PC-3 (cell line): ENCODE measurements at places on chromosomes 7 and 10. TPM values are rescaled to one million over a fixed set of nuclear protein-coding genes. Genes with fewer than 3 reads are reported as not detected.

Gene SEMA4G
- total RNA-seq: 2.6 TPM in 2 replicates

Gene MBL2
- total RNA-seq: 0.17 TPM in 1 of 2 replicates, not detected in the other

Gene PRTFDC1
- total RNA-seq: 9.7 and 10.2 TPM in 2 replicates

Gene CDNF
- total RNA-seq: 1.2 TPM in 1 of 2 replicates, not detected in the other

Gene C10orf105
- total RNA-seq: not detected in 2 replicates

Gene ZNF425
- 1.6 and 2.0 TPM in 2 replicates for total RNA-seq

Gene STEAP1
- total RNA-seq: 15.7 and 21.2 TPM in 2 replicates

Gene SORCS1
- 0.11 TPM in 1 of 2 replicates, not detected in the other for total RNA-seq

Gene FAM25G
- total RNA-seq: not detected in 2 replicates

Gene CALY
- not detected in 2 replicates for total RNA-seq

Gene RBM17
- 28.4 and 42.0 TPM in 2 replicates for total RNA-seq

Gene CPXM2
- total RNA-seq: not detected in 2 replicates

Gene TRIM8
- 61.4 and 103 TPM in 2 replicates for total RNA-seq

DNA sequence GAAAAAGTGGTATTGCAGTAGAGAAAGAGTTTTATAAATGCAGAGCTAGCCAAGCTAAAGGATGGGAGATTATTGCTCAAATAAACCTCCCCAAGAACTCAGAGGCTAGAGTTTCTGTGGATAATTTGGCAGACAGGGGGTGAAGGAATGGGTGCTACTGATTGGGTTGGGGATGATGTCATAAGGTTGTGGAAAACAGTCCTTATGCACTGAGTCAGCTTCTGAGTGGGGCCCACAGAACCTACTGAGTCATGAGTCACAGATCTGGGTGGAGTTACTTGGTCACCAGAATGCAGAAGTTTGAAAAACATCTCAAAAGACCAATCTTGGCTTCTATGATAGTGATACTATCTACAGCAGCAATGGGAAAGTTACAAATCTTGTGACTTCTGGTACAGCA, 1146.7 kb downstream of the TYW1 start:
- DNase-seq: no peak

GRCh38 chr7:109154748-109155147, 585.1 kb downstream of the DNAJB9 start:
- DNase-seq: no peak

DNA sequence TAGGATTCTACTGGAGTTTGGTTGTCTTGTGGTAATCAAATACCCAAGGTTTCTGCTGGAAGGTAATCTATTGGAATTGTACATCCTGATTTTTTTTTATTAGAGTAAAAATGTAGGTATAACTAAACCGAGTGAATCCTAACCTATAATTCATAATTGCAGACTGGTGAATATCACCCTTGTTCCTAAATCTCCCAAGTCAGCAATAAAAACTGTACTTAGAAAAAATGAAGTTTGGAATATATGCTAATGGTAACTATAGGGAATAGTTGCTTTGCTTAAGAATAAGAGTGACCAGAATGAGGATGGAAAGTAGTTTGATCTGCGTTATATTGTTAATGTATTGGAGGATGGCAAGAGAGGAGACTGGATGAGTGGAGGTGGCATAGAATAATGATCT, 10.7 kb upstream of the FZD8 start:
- DNase-seq: no peak

- no peak for DNase-seq
Measured at GRCh38 chr10:128781637-128782036, 655.4 kb upstream of the MKI67 start.

DNA sequence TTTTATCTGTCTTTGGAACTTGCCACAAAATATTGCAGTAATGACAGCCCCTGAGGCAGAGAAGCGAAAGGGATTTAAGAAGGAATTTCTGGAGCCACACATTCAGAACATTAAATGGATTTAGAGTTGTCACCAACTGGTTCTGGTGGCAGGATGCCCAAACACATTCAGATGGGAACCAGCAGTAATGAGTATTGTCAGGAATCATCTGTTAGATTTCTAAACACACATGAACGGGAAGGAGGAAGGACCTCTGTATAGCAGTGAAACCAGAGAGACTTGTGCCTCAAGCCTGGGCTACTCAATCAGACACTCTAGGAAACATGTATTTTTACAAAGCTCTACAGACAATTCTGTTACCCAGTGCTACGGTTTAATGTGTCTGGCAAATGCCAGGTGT, 103.8 kb upstream of the CCNY start:
- DNase-seq: no peak

DNA sequence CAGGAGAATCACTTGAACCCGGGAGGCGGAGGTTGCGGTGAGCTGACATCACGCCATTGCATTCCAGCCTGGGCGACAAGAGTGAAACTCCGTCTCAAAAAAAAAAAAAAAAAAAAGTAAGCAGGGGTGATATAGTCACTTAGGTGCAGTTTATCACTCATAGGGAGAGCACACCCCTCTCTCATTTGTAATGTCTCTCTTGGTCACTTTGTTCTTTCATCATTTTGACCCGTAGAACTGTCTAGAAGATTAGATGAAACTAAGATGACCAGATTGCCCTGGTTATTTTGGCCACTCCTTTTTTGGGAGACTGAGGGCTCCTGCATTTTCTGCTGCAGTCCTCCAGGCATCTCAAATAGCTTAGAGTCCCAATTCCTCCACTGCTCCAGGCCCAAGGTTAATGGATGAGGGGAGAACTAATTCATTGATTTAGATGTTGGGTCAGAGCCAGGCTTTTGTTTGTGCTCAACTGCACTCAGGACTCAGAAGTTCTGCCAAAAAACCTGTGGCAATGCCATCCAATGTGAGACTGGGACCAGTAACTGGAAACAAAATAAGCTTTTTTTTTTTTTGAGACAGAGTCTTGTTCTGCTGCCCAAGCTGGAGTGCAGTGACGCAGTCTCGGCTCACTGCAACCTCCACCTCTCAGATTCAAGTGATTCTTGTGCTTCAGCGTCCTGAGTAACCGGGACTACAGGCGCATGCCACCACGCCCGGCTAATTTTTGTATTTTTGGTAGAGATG, 50.0 kb upstream of the CAMK1D start:
- DNase-seq: no peak

GRCh38 chr7:110591341-110591740, 499.6 kb upstream of the LRRN3 start:
- DNase-seq: no peak

DNA sequence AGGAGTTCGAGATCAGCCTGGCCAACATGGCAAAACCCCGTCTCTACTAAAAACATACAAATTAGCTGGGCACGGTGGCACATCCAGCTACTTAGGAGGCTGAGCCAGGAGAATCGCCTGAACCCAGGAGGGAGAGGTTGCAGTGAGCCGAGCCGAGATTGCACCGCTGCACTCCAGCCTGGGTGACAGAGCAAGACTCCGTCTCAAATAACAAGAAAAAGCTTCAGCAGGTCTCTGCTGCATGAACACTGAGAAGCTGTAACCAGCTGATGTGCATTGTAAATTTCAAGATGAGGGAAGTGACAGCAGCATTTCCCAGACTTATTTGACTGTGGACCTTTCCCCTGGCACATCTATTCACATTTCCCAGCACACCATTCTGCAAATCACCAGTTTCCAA, 222.0 kb downstream of the CALN1 start:
- DNase-seq: no peak

DNA sequence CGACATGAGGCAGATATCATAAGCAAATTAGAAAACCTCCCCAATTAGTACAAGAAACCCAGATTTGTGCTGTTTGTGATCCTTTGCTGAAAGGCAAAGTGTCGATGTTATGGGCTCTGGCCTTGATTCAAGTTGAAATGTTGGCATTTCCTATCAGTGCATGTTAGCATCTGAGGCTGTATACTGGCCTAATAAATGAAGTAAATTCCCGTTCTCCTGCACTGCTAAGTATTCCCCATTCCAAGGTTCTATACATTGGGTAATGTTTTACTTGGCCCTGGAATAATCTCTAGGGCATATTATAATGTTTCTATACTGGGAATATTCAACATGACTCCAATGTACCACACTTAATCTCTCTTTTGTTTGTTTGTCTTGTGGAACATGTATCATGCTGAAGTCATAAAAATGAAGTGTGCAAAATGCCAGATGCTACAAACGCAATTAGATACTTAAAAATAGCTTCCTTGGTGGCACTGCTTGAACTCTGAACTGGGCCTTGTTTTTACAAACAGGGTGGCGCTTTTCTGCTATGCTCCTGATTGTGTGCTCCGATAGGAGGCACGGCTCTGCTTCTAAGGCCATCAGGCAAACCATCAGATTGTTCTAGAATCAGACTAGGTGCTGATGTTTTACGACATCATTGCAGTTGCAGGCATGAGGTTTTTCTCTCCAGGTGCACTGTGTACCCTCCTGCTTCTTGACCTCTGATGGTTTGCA, 156.7 kb upstream of the TCF7L2 start:
- peak; percentile 49 for DNase-seq

- DNase-seq: peak; percentile 63
Measured at GRCh38 chr7:93055543-93056107, 62.2 kb downstream of the SAMD9 start.

- DNase-seq: no peak
Measured at GRCh38 chr7:27091941-27092818, 3.6 kb downstream of the HOXA1 start.

DNA sequence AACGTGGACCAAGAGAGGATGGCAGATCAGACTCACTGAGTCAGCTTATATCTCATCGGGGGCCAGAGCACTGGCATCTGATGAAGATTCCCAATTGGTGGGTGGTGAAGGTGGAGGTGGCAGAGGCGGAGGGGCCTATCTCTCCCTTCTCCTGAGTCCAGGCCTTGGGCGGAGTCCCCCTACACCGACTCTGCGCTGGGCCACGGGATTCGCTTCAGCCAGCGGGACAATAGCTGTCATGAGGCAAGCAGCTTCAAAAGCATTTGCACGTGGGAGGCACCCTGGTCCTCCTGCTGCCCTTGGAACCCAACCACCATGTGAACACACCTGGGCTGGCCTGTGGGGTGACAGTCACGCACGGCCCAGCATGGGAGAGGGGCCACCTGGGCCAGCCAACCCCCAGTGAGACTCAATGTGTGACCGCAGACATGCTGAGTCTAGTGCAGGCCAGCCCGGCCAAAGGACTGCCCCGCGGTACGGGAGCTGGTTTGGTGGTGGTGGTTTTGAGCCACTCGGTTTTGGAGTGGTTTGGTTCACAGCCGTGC, 466.8 kb upstream of the FOXK1 start:
- no peak for DNase-seq

DNA sequence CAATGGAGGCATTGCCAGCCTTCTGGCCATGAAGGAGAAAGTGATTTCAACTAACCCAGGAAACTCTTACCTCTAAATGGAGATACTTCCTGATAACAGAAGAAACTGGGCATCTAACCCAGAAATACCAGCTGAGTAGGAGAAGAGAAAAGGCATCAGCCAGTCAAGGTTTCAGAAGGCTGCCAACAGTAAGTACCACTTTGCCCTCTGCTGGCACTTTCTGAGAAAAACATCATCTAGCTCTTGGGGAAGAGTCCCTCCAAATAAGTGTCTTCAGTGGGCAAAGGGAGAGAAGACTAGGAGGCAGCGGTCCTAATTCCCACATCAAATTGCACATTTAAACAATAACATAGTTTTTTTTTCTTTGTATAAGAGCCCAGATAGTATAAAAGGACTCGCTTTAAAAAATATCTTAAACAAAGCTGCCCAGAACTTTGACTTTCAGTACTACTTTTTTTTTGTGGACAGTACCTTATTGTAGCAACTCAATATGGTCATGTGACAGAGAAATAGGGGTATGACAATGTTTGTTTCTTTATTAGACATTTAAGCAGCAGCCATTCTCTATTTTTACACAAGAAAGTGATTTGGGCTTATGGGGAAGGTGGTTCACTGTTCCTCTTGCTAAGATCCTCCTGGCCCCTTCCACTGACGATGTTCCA, 157.3 kb downstream of the CTTNBP2 start:
- DNase-seq: peak; percentile 72

- DNase-seq: no peak
Measured at GRCh38 chr7:135333946-135334345, 100.3 kb downstream of the STRA8 start.

- DNase-seq: no peak
Measured at GRCh38 chr10:93751124-93751523, 6.6 kb upstream of the LGI1 start.

DNA sequence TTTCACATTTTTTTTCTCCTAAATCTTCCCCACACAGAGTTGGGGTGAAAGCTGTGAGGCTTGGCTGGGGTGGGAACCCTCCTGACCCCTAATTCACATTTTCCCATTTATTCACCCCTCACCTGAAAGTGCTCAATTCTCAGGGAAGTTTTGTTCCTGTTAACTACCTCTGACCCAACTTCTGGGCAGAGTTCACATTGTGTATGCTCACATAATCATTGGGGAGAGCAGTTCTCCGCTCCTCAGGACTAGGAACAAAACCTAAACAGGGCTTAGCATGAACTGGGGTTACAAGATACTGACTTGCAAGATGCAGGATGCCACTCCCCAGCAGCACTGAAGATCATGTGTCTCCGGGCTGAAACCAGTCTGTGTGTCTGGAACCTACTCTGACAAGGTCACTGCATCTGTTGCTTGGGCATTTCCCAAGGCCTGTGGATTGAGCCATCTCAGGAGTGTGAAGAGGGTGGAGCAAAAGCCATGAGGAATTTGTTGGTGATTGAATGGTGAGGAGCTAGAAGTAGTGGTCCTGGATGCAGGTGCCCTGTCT, 258.1 kb upstream of the IGFBP3 start:
- DNase-seq: no peak

DNA sequence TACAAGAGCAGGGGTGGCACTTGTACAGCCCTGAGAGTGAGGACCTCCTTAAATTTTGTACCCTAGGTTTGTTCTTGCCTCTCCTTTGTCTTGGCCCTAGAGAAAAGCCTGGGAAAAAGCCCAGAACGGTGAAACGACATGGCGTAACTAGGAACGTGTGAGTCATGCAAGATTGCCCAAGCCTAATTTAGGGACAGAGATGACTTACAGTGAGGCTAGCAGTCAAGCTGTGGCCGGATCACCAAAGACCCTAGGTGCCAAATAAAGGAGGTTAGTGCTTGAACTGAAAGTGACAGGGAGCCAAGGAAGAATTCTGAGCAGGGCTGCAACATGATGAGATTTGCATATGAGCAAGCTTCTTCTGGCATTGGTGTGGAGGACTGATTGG, 25.1 kb downstream of the TBXAS1 start:
- no peak for DNase-seq

DNA sequence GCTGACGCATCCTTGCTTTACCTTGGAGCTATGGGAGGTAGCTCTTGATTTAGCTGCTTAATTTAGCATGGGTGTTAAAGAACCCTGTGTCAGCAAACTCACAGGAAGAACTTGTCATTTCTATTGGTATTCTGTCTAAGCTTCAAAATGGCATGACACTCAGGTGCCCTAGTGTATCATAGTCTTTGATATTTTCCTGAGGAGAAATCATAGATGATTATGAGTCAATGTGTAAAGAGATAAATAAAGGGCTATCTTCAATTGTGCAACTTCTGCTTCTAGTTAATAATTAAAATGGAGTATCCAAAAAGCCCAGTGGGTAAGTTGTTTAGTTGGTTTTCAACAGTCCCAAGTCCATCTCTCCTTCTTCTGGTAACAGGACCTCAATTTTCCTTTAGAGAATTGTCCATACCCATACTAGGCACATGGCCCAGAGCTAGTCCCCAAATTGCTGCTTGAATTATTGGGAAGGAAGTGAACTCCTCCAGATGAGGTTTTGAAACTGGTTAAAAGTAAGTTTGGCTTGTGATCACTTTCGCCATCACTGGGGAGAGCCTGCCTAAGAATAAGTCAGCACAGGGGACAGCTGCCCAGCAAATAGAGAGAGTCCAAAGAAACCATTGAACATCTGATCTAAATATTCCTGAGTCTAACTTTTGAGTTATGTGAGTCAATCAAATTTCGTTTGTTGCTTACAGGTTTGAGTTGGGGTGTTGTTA, 169.0 kb upstream of the PHYHIPL start:
- DNase-seq: no peak
